ENCODE measurements at places on chromosomes 7 and 10.
A peak's percentile ranks its signal among the peaks of the same experiment; 100 is the strongest.

- no peak for DNase-seq
Measured at GRCh38 chr7:2627258-2628129, 4.3 kb upstream of the TTYH3 start.

GRCh38 chr7:27347276-27347640 is 104.7 kb downstream of the EVX1 start:
- no peak for DNase-seq

GRCh38 chr7:147438216-147438615 is 1152.3 kb upstream of the C7orf33 start:
- no peak for DNase-seq

- peak; percentile 89 for DNase-seq
Measured at GRCh38 chr10:77970869-77971803, 44.6 kb upstream of the DLG5 start.

DNA sequence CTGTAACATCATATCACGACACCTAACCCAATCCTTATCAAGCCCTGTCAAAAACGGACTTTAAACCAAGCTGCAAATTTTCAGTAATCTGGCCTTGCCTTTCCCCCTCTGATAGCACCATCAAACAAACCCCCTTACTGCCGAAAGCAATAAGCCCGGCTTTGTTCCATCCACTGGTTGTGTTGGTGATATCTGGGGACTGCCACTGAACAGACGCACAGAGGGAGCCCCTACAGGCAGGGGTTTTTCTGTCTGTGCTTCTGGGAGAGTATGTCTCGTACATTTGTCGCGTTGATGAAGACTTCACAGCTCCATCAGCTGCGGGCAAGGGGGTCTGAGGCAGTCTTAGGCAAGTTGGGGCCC is 550 bp upstream of the PLAU start:
- no peak for DNase-seq

GRCh38 chr7:96962221-96962885 is 43.0 kb upstream of the DLX6 start:
- DNase-seq = no peak

DNA sequence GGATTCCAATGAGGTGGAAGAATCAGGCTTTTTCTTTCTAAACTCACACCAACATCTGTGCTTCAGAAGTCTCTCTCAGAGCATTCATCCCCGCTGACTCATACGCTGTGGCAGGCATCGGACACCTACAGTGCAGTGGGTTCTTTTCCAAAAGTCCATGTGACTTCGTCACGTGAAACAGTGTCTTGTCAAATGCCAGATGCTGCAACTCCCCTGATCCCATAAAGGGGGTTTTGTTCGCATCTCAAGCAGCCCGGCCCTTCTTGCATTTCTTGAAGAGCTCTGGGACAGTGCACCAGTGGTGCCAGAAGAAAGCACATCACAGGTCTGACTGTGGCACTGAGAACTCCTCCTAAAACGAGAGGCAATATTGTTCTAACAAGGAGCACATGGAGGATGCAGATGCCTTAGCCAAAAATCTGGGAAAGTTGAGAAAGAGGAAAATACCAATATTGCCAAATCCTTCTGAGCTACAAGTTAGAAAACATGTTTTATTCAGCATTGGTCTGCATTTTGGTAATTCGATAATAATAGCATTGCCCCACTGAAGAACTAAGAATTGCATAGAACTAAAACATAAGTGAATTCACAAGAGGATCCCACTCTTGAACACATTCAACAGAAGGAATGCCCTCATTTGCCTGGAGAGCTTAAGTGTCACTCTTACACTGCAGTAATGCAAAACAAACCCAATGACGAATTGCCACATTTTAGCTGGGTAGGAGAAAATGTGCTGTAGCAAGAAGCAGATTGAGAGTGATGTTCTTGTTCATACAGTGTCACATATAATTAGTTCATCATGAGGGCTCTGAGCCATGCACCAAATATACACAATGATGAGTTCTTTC is 204.4 kb downstream of the CXCL12 start:
- peak; percentile 85 for DNase-seq

GRCh38 chr10:21649454-21649872 is 115.4 kb downstream of the MLLT10 start:
- no peak for DNase-seq

- no peak for DNase-seq
Measured at GRCh38 chr10:107164992-107165391, 486 bp upstream of the SORCS1 start.

DNA sequence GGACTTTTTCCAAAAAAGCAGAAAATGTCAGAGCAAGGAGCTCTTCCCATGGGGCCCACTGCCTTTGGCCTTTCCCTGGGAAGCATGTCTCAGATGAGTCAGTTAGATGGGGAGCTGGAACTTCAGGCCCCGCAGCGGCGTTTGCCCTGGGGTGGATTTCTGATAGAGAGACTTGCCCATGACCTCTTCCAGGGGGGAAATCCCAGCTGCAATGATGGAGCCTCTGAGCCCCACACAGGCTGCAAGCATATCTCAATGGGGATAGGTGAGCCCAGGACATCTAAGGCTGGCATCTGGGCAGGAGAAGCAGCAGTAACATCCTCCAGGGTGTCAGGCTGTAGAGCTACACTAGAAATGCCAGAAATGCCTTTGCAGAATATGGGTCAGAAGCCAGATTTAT is 269.2 kb upstream of the TCERG1L start:
- no peak for DNase-seq

DNA sequence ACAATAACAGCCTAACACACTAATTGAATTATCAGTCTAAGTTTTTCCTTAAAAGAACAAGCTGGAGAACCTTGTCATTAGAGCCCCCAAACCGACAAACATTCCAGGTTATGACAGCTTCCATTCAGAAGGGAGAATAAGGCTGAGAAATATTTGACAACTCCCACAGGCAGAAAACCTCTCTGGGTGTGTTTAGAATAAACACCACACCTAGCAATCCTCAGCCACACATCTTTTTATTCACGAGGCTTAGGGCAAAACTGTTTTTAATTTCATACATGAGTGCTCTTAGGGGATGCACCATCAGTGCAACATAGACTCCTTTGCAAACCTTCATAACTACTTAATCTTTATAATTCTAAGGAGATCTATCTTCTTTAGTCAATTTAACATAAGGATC is 24.2 kb downstream of the STN1 start:
- DNase-seq = no peak

DNA sequence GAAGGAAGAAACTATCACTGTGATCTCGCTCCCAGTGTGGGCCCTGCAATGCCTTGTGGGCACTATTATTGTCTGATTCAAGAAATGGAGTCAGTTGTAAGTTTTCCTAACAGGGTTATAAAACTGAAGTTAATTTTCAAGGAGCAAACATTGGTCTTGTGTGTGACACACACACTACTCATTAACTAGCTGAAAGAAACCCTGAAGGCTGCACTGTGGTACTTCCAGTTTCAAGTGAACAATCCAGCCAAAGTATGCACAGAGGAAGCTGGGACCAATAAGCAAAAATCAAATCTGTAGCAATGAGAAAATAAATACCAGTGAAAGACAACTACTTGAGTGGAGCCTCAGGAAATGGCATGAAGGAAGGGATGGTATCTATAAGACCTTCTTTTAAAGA is 506.6 kb upstream of the POT1 start:
- no peak for DNase-seq

- no peak for DNase-seq
Measured at GRCh38 chr10:13822490-13822889, 235.7 kb downstream of the PRPF18 start.

DNA sequence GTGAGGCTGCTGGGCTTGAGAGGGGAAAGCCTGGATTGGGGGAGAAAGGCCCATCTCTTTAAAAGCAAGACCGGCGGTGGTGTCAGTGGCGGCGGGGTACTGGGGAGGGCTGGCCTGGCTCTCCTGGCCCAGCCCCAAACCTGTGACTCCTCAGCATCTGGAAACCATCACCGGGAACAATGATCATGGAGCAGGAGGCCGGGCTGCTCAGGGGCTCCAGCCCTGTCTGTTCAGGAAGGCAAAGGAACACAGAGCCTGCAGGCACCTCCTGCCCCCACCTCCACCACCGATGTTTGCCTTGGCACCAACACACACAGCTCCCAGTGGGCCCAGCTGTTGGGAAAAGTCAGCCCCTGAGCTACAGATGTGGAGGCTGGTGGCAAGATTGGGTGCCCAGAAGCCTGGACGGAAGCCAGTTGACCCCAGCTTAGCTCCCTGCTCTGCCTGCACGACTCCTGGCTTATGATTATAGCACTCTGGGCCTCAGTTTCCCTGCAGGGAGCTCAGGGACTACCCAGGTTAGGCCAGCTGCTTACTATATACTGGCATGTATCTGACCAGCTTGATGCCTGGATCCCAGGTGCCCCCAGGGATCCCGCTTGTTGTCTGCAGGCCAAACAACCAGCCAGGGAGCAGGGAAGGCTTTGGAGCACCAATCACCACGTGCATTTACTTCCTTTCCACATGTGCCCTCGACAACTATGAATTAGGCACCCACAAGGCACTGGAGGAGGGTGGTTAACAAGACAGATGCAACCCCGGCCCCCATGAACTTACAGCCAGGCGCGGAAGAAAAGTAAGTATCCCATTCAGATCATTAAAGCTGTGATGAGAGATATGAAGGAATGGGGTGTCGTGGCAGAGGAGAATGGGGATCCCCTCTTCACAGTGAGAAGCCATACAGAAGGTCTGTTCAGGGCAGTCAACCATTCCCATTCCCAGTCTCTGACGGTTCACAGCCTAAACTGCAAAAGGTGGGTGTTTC is 37.3 kb downstream of the ZCCHC24 start:
- peak; percentile 81 for DNase-seq

DNA sequence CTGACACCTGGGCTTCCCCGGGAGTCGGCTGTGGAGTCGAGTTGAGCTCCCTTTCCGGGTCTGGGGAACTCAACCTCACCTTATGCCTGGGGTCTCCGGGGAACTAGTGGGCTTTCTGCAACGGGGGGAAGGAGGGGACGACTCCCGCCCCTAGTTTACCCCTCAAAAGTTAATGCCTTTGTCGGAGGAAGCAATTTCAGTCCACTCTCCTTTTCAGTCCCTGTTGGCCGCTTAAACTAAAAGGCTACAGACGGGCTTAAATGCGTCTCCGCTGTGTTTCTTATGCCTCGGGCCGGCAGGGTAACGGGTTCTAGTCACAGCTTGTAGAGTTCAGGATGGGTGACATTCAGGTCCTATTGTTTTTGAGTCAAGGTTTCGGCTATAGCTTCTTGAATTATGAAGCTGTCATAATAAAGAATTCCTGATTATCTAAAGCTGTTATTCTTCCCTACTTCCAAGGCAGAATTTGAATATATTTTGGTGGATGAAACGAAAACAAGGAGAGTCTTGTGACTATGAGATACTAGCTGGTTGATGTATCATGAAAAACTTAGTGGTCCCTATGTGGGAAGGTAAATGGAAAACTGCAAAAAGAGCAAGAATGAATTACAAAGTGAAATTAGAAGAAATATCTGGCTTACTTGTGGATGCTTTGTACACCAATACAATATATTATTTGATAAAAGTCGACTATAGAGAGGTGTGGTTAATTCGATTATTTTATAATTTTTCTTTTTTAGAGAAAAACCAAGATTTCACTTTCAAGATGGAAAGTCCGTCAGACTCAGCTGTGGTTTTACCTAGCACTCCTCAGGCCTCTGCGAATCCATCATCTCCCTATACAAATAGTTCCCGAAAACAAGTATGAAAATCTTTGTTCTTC is 495 bp downstream of the SFR1 start:
- DNase-seq = no peak

GRCh38 chr10:23294638-23295247 is 49.9 kb downstream of the C10orf67 start:
- no peak for DNase-seq

DNA sequence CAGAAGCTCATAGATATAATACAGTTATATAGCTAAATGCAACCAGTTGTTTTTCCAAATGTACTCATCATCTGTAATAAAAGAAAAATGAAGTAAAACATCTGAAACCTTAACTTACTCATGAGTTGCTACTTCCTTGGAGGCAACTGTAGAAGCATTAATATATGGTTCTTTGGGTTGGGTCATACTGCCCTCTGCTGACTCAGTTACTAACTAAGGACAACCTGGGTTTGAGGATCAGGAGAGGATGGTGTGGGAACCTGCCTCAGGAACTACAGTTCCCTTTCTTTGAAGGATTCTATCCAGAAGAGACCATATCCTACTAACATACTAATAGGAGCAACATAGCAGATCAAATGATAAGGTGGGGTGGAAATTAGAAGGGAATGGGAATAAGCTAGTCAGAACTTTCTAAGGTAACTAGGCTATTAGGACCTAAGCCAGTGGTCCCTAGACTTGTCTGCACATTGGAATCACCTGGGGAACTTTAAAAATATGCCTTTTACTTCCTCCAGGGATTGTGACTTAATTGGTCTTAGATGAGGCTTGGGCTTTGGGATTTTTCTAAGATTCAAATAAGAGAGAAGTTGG is 20.7 kb downstream of the COX15 start:
- DNase-seq = peak; percentile 70

DNA sequence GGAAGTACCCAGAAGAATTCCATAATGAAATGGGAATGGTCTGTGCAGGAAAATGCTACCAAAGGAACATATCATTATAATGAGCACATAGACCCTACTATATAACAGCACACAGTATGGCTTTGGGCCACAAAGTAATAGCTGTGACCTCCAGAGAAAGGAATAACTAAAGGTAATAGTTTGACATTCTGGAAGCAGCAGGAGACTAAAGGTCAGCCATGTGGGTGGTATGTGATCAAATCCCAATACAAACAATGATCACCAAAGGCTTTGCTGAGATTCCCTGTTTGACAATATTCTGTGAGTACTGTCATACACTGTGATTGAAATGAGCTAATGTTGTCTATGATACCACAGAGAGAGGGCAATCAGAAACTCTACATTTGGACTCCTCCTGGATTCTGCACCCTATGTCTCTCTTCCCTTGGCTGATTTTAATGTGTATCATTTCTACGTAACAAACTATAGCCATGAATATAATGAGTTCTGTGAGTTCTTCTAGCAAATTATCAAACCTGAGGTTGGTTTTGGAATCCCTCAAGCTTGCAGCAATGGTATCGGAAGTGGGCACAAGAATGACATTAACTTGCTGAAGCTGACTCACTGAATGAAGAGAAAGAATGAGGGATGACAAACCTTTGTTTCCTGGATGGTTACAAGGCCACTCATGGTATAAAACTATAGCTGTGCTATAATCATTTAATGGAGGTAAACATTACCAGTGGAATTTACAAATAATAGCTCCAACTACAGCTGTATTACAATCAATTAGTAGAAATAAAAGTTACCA is 99.6 kb downstream of the JMJD1C start:
- DNase-seq = no peak

DNA sequence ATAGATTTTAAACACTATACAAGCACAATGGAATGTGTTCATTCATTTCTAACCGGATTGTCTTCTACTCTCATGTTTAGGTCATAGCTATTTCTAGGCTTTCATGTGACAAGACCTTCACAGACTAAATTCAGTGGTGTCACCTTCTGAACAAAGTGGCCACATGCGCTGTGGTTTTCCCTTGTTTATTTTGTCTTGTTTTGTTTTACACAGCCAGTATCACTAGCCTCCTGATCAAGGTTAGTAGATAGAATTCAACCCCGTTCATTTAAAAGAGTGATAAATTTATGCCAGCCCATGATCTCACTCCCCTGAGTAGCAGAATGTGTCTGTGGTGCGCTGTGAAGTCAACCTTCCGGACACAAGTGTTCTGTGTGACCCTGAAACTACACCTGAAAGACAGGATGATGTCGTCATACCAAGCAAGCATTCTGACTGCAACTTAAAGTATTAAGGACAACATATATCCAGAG is 209.1 kb downstream of the CREB5 start:
- no peak for DNase-seq

All from AG08395 (cell line).